Activated CD4-positive, alpha-beta T cell treated with anti-CD3 and anti-CD28 coated beads for 36 hours (primary cell): ENCODE measurements at places on chromosomes 4 and X. TPM values are rescaled to one million over a fixed set of nuclear protein-coding genes. Genes with fewer than 3 reads are reported as not detected.

Gene AMTN
- not detected for total RNA-seq

GRCh38 chrX:123049071-123049625 lies 134.9 kb upstream of the GRIA3 start:
- H3K36me3 ChIP-seq: no peaks in the 10 kb centered on the region
- no peaks in the 10 kb centered on the region for H3K4me1 ChIP-seq
- H3K27me3 ChIP-seq: no peaks in the 10 kb centered on the region
- H3K27ac ChIP-seq: no peak overlapping the region

DNA sequence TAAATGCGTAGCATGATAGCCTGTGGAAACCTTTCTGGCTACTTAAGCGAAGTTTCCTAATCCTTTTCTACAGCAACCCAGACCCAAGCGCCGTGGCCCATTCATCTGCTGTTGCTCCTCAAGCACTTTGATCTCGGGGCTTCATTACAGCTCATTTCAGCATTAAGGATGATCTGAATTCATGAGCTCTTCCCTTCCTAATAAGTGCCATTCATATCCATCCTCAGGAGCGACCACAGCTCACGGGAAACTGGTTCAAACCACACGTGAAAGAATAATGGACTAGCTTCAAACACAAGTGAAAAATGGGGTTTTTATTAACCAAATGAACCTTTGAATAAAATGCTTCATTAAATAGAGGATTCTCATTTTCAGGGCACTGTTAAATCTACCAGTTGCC lies 202.6 kb upstream of the LEF1 start:
- no peaks in the 10 kb centered on the region for H3K36me3 ChIP-seq
- DNase-seq: no peak
- peaks cover 38% of the 10 kb centered on the region for H3K4me1 ChIP-seq
- H3K27me3 ChIP-seq: peaks cover 15% of the 10 kb centered on the region
- peak overlapping the region; percentile 62 for H3K4me3 ChIP-seq

- no peak overlapping the region for H3K27ac ChIP-seq
- no peak for DNase-seq
- no peaks in the 10 kb centered on the region for H3K27me3 ChIP-seq
- H3K4me3 ChIP-seq: no peak overlapping the region
- H3K4me1 ChIP-seq: no peaks in the 10 kb centered on the region
- no peaks in the 10 kb centered on the region for H3K36me3 ChIP-seq
These were observed 56.1 kb downstream of the LANCL3 start for GRCh38 chrX:37627602-37628001.

DNA sequence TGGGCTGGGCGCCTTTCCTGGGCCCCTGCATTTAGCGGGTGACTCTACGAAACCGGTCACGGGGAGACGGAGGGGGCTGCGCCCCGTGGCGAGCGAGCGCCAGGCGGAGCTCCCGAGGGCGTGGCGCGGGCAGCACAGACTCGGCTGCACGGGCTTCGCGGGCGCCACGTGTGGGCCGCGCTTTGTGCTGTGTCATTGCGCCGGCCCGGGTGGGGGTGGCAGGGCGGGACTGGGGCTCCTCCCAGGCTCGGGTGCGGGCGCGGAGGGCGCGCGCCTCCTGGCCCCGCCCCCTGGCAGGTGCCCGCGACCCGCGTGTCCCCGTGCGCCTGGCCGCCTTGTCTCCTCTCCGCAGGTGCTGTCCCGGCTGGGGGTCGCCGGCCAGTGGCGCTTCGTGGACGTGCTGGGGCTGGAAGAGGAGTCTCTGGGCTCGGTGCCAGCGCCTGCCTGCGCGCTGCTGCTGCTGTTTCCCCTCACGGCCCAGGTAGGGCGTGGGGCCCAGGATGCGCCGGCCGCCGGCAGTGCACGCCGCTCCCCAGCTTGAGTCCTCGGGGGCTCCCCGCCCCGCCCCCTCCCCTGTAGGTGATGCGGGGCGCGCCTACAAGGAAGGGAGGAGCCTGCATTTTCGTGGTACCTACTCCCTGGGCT lies 651 bp downstream of the UCHL1 start:
- peak overlapping the region; percentile 60 for H3K4me3 ChIP-seq
- peaks cover 6% of the 10 kb centered on the region for H3K4me1 ChIP-seq
- H3K36me3 ChIP-seq: no peaks in the 10 kb centered on the region
- no peak overlapping the region for H3K27ac ChIP-seq
- H3K27me3 ChIP-seq: peaks cover 48% of the 10 kb centered on the region
- peak; percentile 61 for DNase-seq
